ENCODE measurements at places on chromosomes 1 and 21. TPM values are rescaled to one million over a fixed set of nuclear protein-coding genes. Genes with fewer than 3 reads are reported as not detected.

DNA sequence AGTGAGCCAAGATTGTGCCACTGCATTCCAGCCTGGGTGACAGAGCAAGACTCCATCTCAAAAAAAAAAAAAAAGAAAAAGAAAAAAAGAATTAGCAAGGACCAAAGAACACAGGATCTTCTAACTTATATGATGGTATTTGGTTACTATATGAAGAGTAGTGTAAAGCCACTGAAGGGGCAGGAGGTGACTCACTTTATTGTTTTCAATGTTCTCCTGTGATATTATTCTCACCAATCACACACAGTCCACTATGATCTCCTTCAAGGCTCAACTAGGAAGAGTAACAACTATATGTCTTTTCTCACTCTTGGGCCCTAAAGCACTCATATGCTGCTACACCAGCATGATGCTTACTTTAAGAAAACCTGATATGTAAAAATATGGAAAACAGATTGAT lies 26.7 kb downstream of the RC3H1 start:
- DNase-seq, result no peak

- peak; percentile 91 for DNase-seq
Observed at GRCh38 chr21:32520875-32521735, 64.2 kb downstream of the TCP10L start.

DNA sequence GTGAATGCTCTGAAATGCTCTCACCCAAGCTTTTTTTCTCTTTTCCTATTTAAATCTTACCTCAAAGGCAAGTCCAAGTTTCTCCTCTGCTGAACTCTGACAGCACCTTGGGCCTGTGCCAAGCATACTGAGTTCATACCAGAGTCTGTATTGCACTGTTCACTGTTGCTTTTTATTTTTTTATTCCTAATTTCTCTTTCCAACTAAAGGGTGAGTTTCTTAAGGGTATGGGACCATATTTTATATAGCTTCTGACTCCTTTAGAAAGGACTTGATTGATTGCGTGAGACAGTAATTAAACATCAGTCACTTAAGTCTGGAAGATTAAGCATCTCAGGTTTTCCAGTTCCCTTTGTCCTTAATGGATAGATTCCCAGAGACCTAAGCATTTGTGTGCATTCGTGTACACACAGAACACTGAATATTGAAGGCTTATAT lies 69.9 kb downstream of the CACHD1 start:
- peak; percentile 79 for DNase-seq

- no peak for DNase-seq
Observed at GRCh38 chr1:94110946-94111740, 9.8 kb downstream of the ABCA4 start.

GRCh38 chr1:248842781-248843331 lies 4.8 kb downstream of the ZNF672 start:
- no peak for DNase-seq

DNA sequence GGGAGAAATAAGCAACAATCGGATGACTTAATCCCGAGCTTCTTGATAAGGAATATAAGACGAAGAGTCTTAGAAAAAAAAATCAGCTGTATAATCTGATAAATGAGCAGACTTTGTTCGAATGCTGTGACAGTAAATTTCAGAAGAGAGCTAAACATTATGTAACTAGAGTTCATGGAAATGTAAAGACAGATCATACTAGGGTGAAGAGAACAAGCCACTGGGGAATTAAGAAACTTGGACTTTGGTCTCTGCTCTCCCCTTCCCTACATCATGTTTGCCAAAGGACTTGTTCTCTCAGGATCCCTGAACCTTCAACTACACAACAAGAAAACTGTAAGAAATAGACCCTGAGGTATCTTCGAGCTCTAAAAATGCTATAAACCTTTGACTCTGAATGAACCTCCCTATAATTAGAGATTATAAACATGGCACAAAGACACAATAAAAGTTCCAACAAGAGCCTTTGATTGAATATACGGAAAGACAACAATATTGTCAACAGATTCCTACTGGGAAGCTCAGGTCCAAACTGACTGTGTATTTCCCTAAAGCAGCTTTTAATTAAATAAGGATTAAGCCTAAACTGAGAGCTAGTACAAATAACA lies 27.5 kb downstream of the FRRS1 start:
- no peak for DNase-seq

- DNase-seq, result no peak
Observed at GRCh38 chr1:198577444-198577843, 37.0 kb upstream of the ATP6V1G3 start.

GRCh38 chr21:15333136-15333710 lies 268.4 kb upstream of the NRIP1 start:
- no peak for DNase-seq

DNA sequence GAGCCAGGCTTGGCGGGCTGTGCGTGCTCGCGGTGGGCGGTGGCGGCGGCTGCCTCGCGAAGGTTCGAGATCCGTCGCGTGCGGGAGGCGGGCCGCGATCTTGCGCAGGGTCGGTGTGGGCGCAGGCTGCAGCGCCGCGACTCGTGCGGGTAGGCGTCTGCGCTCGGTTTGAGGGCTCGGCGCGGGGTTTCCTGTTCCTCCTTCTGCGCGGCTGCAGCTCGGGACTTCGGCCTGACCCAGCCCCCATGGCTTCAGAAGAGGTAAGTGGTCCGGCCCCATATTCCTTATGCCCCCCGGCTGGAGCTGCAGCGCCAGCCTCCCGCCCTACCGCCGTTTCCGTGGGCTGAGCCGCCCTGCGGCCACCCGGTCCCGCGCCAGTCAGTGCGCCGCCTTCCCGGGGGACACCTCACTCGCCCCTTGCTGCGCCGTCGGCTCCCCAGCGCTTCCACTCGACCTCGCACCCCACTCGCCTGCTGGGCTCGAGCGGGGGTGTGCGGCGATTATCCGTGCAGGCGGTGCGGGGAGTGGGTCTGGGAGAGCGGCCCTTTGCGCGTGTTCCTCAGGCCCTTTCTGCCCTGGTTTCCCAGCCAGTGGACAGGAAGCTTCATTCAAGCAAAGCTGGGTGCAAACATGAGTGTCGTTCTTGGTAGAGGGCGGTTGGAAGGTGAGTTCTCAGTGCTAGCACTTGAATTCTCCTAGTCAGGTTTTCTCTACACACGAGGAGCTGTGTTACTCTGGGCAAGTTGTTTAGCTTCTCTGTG lies at the start of gene CACYBP:
Gene CACYBP (plus strand): TSS at position 12 of the 761 bp plus-strand sequence. CDS start 234 bp downstream, at position 246.
- DNase-seq, result no peak

GRCh38 chr1:87299661-87300060 lies 29.0 kb upstream of the LMO4 start:
- DNase-seq, result no peak

GRCh38 chr1:48717082-48717481 lies 59.6 kb downstream of the BEND5 start:
- no peak for DNase-seq

DNA sequence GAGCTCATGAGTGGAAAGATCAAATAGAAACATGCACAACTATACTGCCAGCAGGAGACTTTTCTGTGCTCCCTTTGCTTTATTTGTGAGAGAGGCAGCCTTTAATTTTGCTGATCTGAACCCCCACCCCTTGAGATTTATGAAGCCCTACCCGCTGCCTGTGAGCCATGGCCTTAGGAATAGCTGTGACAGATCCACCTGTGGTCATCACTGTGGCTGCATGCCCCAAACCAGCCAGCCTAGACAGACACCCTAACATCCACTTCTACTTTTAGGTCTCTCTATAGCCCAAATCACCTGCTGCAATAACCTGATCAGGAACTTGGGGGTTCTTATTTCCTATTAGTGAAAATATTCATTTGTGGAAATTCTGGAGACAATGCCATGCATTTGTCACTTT lies 196.2 kb downstream of the C1orf94 start:
- DNase-seq, result no peak

DNA sequence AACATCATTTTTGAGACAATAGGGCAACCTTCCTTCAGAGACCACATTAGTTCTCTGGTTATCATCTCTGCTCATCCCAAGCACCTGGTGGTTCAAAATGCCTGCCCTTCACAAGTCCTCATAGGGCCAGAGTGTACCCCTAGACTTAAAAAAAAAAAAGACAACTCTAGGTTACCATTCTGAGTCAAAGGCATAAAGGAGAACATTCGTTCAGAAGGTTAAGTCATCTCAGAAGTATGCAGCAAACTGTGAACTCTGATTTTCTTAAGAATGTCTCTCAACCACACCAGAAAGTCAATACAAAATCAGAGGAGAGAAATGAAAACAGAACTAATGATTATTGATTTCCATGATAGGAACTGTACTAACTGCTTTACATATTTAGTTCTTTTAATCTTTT lies 9.2 kb upstream of the BEND5 start:
- no peak for DNase-seq

DNA sequence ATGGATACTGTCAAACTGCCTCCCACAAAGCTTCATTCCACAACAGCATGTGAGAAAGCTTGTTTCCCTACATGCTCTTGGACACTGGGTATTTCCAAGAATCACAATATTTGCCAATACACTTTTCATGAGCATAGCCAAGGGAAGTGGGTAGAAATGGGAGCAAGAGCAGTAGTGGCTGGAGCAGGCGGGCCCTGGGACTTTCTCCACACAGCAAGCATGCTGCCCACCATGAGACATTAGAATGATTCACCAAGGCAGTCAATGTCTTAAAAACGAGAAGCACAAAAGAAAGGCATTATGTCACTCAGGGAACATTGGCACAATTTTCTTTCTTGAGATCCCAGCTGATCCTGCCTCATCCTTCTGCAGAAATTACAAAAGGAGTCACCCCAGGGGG lies 371.6 kb upstream of the RUNX1 start:
- no peak for DNase-seq

GRCh38 chr1:115258302-115258866 lies 79.7 kb downstream of the NGF start:
- no peak for DNase-seq

DNA sequence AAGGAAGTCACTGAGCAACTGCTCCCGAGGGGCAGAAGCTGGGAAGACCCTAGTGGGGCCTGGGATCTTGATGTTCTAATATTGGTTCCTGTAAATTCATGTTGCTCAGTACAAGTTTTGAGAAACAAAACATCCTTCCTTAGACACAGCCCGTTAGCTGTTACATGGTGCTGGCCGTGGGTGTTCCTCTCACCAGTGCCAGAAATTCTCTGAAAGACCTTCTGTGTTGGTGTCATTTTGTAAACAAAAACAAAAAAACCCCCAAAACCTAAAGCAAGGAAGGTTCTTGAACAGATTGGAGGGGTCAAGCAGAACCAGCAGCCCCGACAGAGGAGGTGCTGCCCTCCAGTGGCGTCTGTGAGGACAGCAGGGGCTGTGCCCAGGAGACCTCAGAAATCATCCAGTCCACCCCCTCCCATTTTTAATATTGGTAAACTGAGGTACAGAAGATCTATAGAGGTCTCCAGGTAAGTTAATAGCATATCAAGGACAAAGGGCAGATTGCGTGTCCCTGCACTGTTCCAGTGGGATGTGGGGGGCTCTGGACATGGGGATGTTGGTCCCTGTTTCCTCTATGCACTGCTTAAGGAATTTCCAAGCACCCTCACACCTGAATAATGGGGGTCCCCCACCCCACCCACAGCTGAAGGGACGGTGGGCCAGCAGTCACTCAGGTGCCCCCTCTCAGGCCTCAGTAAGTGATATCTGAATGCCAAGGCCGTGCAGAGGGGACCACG lies 38.2 kb downstream of the SLC2A7 start:
- peak; percentile 72 for DNase-seq

GRCh38 chr1:198161718-198162090 lies 4.9 kb downstream of the NEK7 start:
- no peak for DNase-seq

- DNase-seq, result no peak
Observed at GRCh38 chr21:30714946-30715345, 3.6 kb downstream of the KRTAP21-3 start.

DNA sequence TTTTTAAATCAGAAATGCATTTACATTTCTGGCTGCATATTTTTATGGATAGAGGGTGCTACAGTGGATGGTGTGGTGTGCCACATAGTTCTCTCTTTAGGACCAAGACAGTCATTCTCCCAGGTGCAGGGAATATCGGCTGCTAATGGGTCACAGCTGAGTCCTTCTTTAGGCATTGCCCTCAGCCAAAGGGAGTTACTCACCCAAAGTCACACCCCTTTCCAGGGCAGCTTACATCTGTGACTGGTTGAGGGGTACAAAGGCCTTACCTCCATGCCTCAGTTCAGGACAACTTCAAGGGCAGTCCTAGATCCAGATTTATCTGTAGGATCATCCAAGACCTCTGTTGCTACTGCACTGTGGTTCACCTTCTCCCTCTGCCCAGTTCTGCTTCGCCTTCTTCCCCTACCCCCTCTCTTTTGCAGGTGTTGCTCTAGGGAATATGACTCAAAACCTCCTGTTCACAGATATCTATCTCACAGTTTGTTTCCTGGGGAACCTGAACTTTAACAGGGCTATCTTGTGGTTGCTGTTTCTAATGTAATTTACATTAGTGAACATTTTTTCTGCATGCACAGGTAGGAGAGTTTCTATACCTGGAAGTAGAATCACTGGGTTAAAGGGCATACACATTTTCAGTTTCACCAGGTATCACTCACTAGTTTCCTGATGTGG lies 413.9 kb downstream of the RPS6KC1 start:
- DNase-seq, result no peak

GRCh38 chr1:209607795-209608178 lies 24.3 kb downstream of the CAMK1G start:
- DNase-seq, result no peak

GRCh38 chr1:27979151-27979858 lies 19.5 kb downstream of the XKR8 start:
- DNase-seq, result no peak

DNA sequence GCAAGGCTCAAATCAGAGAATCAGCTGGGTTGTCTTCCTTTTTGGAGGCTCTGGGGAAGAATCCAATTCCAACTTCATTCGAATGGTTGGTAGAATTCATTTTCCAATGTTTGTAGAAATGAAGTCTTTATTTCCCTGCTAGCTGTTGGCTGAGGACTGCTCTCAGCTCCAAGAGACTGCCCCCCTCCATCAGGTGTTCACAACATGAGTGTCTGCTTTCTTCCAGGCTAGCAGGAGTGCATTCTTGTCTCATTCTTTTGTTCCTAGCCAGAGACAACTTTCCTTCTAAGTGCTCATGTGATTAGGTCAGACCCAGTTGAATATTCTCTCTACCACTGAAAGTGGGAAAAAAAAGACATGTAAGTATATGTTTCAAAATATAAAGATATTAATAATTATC lies 95.2 kb downstream of the HLX start:
- DNase-seq, result no peak

- DNase-seq, result peak; percentile 36
Observed at GRCh38 chr1:228035844-228036243, 29.0 kb downstream of the WNT3A start.

- peak; percentile 21 for DNase-seq
Observed at GRCh38 chr1:7594714-7595295, 176.3 kb upstream of the VAMP3 start.

GRCh38 chr1:181179987-181180365 lies 91.5 kb downstream of the IER5 start:
- DNase-seq, result no peak

NBPF10 gene
- total RNA-seq, result 0.71 TPM

TSPEAR gene
- total RNA-seq, result not detected

PADI1 gene
- total RNA-seq, result not detected

KIF21B gene
- total RNA-seq, result 0.81 TPM

EFNA3 gene
- total RNA-seq, result 1.4 TPM

NUCKS1 gene
- 112 TPM for total RNA-seq

PADI3 gene
- not detected for total RNA-seq

RHBG gene
- not detected for total RNA-seq
